ENCODE measurements at places on chromosomes 16 and 17.

GRCh38 chr16:25605381-25605780 is 86.4 kb upstream of the HS3ST4 start:
- no peak for DNase-seq

- no peak for DNase-seq
Observed at GRCh38 chr16:66444049-66444481, 17.0 kb downstream of the BEAN1 start.

GRCh38 chr17:64231567-64232141 is 31.4 kb downstream of the TEX2 start:
- no peak for DNase-seq

DNA sequence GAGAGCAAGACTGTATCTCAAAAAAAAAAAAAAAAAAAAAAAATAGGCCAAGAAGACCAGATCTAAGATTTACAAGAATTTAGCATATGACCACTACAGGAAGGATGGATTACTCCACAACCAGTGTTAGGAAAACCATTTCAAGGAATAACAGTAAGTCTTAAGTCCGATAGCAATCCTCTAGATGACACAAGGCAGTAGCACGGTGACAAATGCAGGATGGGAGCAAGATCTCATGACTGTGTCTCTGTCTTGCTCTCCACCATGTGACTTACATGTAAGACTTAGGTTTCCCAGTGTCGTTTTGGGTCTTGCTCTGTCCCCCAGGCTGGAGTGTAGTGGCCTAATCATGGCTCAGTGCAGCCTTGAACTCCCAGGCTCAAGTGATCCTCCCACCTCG is 27.8 kb downstream of the C16orf96 start:
- DNase-seq, result no peak

DNA sequence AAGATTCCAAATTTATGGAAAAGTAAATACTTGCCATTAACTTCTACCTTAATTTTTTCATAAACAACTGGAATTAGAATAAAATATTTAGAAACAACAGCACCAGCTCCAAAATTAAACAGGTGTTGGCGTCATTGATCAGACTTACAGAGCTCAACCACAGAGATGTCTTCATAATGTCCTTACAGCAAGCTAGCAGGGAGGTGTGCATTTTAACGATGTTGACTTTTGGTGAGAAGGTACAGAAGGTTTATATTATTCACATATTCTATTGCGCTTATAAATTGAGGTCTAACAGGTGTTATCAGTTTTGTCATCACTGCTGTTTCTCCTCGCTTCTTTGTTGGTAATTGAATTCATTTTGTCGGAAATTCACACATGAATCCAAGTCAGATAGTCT is 226.2 kb upstream of the CA10 start:
- no peak for DNase-seq

GRCh38 chr17:4579678-4580077 is 4.7 kb upstream of the SMTNL2 start:
- DNase-seq, result no peak

GRCh38 chr16:11263737-11264136 is 5.4 kb downstream of the TNP2 start:
- no peak for DNase-seq

DNA sequence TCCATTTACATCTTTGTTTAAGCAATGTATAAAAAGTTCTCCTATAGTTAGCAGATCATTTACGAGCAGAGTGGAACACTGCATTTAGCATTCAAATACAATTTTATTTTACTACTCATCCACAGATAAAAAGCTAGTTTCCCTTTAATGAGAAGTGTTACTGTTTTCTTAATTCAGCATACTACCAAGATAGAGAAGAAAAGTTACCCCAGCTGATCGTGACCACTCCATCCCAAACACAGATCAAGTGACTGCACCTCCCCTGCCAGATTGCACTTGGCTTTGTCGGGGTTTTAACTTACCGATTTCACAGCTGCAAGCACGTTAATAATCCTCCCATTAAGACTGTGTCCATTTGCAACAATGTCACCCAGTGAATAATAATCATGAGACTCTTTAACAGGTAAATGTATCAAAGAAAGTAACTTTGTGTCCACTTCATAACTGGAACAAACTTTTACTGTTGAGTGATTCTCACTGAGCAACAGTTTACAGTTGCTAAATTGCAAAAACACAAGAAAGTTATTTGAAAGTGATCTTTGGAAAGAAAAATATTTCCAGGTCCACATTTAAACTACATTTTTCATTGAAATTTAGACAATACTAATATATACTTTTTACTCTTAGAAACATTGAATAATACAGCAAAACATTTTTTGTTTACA is 14.4 kb downstream of the MEIOB start:
- DNase-seq, result no peak

DNA sequence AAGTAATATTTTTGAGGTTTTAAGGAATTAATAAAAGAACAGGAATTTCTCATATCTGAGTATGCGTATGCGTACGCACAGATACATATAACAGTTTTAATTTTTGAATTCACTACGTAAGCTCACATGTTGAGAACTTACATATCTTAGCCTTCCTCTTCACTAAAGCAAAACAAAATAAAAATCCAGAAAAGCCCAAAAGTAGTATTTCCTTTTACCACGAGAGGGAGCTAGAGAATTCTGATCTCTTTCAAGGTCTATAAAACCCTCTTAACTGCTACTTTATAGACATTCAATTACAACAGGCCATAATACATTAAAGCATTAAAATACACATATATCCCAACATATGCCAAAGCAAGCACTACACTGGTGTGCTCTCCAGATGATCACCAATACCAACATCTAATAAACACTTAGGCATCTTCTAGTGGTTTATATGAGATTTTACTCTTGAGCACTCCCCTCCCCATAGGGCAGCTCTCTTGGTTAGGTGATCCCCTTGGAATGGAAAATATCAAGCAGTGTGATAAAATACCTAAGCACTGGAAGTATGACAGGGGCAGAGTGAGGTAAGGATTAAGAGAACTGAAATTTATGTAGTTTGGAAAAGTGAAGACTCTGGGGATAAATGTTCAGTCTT is 94.0 kb downstream of the SKAP1 start:
- DNase-seq, result peak; percentile 92

GRCh38 chr16:50613964-50614474 is 65.8 kb downstream of the NKD1 start:
- DNase-seq, result no peak

GRCh38 chr16:51153577-51154031 is 2.5 kb upstream of the SALL1 start:
- no peak for DNase-seq

GRCh38 chr17:27539794-27540317 is 83.6 kb downstream of the KSR1 start:
- no peak for DNase-seq

DNA sequence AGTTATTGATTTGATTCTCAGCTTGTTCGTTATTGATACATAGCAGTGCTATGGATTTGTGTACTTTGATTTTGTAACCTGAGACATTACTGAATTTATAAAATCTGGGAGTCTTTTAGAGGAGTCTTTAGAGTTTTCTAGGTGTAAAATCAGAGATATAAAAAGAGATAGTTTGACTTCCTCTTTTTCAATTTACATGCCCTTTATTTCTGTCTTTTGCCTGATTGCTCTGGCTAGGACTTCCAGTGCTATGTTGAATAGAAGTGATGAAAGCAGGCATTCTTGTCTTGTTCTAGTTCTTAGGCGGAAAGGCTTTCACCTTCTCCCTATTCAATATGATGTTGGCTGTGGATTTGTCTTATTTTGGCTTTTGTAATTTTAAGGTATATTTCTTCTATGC is 106.2 kb downstream of the PHKB start:
- DNase-seq, result no peak

DNA sequence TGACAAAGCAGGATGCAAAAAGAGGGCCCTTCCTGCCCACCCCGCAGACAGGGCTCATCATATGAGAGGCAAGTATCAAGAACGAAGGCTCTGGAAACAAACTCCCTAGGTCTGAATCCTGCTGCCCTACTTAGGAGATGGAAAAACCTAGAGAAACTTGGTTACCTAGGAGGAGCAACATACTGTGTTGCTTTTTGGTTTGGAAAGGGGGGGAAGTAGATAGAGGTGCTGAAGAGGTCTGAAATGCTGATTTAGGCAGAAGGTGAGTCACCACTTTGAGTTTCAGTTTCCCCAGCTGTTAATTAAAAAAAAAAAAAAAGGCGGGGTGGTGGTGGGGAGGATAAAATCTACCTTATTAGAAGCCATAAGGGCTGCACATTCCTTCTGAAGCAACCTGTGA is 1.5 kb downstream of the N4BP1 start:
- peak; percentile 20 for DNase-seq

DNA sequence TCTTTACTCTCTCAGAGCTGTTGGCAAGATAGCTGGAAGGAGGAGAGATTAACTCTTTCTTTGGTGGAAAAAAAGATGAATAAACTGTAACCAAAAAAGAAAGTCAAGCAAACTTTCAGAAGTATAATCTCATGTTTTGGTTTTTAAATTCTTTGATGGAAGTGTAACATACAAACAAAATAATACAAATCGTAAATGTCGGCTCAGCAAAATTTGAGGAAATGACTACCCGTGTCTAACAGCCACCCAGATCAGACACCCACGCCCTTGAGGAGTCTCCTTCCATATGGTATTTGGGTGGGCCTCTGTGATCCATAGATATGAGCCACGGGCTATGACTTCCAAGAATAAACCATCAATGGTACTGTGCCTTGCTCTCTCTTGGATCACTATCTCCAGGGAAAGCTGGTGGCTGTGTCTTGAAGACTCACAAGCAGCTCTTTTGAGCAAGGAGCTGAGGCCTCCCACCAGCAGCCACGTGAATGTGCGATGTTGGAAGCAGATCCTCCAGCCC is 9.6 kb upstream of the CD300C start:
- no peak for DNase-seq

GRCh38 chr17:75078284-75079022 is 9.3 kb upstream of the SLC16A5 start:
- DNase-seq, result peak; percentile 82

DNA sequence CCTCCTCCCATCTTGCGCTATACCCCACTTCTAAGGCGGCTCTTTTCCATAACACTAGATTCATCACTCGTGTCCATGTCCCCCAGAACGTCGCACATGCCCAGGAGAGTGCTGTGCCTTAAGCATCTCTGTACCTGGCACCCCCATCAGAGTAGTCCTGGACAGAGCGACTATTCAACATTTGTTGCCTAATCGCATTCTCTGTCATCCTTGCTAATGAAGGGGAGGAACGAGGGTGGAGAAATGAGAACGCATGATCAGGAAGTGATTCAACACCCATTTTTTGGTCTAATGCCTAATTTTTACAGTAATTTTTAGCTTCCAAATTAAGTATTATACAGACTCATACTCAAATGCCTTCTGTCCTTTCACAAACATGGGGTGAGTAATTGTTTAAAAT is 53.2 kb downstream of the SLC39A11 start:
- no peak for DNase-seq

- DNase-seq, result peak; percentile 86
Observed at GRCh38 chr17:44919885-44920564, 4.7 kb upstream of the GFAP start.

- DNase-seq, result no peak
Observed at GRCh38 chr16:66574531-66574930, 4.7 kb upstream of the CMTM2 start.

DNA sequence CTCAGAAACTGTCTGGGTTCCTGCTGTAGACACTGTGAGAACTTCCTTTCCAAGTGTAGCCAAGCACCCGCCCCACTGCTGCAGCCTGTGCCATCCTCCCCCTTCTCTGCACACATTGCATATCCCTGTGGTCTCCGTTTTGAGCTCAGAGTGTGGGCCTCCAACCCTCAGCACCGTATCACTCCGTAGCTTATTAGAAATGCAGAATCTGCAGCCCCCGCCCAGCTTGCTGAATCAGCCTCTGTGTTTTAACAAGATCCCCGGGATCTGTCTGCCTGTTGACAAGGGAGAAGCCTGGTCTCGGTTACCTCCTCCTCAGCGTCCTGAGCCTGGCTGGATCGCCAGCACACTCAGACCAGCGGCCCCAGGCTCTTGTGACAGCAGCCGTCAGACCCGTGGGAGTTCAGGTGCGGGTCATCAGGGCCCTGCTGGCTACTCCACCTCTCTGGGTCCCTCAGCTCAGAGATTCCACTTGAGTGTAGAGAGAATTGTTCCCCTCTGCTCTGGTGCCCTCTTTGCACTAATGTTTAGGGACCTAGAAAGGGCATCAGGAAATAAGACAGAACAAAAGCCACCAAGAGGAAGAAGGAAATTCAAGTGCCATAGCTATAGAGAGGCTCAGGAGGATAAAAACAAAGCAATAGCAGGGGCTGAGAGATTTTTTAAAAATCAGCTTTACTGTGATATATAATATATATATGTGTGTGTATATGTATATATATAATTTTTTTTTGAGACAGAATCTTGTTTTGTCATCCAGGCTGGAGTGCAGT is 92.3 kb downstream of the PITPNC1 start:
- DNase-seq, result no peak

DNA sequence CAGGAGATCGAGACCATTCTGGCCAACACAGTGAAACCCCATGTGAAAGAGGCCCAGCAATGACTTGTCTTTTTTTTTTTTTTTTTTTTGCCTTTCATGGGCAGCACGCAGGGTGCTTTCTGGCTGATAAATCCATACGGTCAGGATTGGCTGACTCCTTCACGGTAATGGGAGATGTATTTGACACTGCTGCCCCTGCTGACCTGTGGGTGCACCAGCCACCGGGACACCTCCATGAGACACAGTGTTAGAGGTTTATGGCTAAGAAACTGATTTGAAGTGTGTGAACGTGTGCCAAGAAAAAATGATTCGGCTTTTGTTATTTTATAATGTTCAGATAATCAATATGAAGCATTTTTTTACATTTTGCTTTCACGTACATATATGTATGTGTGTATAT is 48.4 kb downstream of the MAP2K6 start:
- DNase-seq, result no peak

DNA sequence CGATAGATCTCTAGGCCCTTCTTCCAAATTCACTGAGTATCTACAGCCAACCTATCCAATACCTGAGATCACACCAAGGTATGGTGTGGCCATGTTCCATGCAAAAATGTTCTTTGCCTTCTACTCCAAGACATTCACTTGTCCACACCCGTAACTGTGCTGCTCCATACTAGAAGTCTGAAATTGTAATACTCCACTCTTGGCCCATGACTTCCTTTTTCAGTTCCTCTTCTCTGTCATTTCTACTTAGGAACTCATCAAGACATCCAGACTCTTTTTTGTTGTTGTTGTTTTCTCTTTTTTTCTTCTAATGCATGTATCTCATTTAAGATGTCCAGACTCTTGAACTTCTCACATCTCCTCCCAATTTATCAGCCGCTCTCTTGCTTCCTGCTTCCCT is 42.5 kb upstream of the KSR1 start:
- no peak for DNase-seq

DNA sequence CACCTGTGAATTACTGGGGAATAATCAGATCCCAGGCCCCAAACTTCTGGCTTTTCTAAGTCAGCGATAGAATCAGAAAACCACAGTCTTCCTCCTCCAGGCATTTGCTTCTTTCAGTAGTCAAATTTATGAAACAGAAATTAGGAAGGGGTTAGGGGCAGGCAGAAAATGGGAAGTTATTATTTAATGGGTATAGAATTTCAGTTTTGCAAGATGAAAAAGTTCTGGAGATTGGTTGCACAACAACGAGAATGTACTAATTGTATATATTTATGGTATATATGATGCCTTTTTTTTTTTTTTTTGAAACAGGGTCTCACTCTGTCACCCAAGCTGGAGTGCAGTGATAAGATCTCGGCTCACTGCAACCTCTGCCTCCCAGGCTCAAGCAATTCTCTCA is 23.5 kb downstream of the ORC6 start:
- DNase-seq, result no peak

Measured in A172 (cell line).